A549 treated with GW870086 at 1 μM for 4 hours (cell line): ENCODE measurements at places on chromosomes 6 and 20. TPM values are rescaled to one million over a fixed set of nuclear protein-coding genes. Genes with fewer than 3 reads are reported as not detected.

The E2F1 gene
- total RNA-seq: 21.9 to 27.7 TPM (median 25.6 TPM) in 5 replicates

The C2 gene
- 0.07 to 0.43 TPM (median 0.23 TPM) in 5 replicates for total RNA-seq

The NR2E1 gene
- 0.06 TPM in 1 of 5 replicates, not detected in the others for total RNA-seq

The HRH3 gene
- not detected in 5 replicates for total RNA-seq

The MLIP gene
- 0.13 TPM in 1 of 5 replicates, not detected in the others for total RNA-seq

The ADNP gene
- total RNA-seq: 44.0 to 49.0 TPM (median 44.5 TPM) in 5 replicates

The RAD21L1 gene
- total RNA-seq: not detected in 5 replicates

The GJA10 gene
- not detected in 5 replicates for total RNA-seq

The ZSCAN23 gene
- total RNA-seq: not detected in 5 replicates

The CRISP2 gene
- not detected in 5 replicates for total RNA-seq

The NOX3 gene
- not detected in 5 replicates for total RNA-seq

The MCHR2 gene
- total RNA-seq: not detected in 5 replicates

The HSPA12B gene
- total RNA-seq: 0.29 to 0.65 TPM (median 0.44 TPM) in 5 replicates

The SIRPA gene
- 22.1 to 27.6 TPM (median 24.5 TPM) in 5 replicates for total RNA-seq

The C20orf141 gene
- 0.46 to 0.96 TPM (median 0.50 TPM) in 3 of 5 replicates, not detected in the others for total RNA-seq

The NELFE gene
- 73.9 to 80.8 TPM (median 79.3 TPM) in 5 replicates for total RNA-seq

The NXT1 gene
- 57.8 to 68.2 TPM (median 65.5 TPM) in 5 replicates for total RNA-seq

The GPR63 gene
- 0.32 to 0.65 TPM (median 0.42 TPM) in 5 replicates for total RNA-seq

The PTCHD4 gene
- total RNA-seq: 0.05 to 0.06 TPM in 2 of 5 replicates, not detected in the others

The INSM1 gene
- not detected in 5 replicates for total RNA-seq

The PACRG gene
- not detected in 5 replicates for total RNA-seq

The TUBE1 gene
- 6.2 to 7.1 TPM (median 6.5 TPM) in 5 replicates for total RNA-seq

The CAGE1 gene
- total RNA-seq: 0.20 TPM in 1 of 5 replicates, not detected in the others

The BTNL2 gene
- not detected in 5 replicates for total RNA-seq

The SAMD3 gene
- not detected in 5 replicates for total RNA-seq

The CAP2 gene
- total RNA-seq: 8.2 to 13.0 TPM (median 11.9 TPM) in 5 replicates

The SMPDL3A gene
- total RNA-seq: 3.9 to 4.4 TPM (median 4.0 TPM) in 5 replicates

The NKAIN4 gene
- total RNA-seq: 5.2 to 8.2 TPM (median 6.0 TPM) in 5 replicates

The BACH2 gene
- 0.64 to 1.9 TPM (median 0.75 TPM) in 5 replicates for total RNA-seq

The SEMG1 gene
- not detected in 5 replicates for total RNA-seq

The RFX6 gene
- not detected in 5 replicates for total RNA-seq
